CD14-positive monocyte (primary cell): ENCODE measurements at places on chromosomes 6 and 20. TPM values are rescaled to one million over a fixed set of nuclear protein-coding genes. Genes with fewer than 3 reads are reported as not detected.

APOBEC2 gene
- polyA plus RNA-seq, result 0.14 TPM

C6orf132 gene
- not detected for polyA plus RNA-seq

ULBP3 gene
- not detected for polyA plus RNA-seq

RSPH4A gene
- polyA plus RNA-seq, result not detected

NECAB3 gene
- polyA plus RNA-seq, result 12.8 and 18.3 TPM in 2 replicates

HTR1E gene
- not detected for polyA plus RNA-seq

BCAS1 gene
- 0.01 TPM in 1 of 2 replicates, not detected in the other for polyA plus RNA-seq

RSPH9 gene
- 0.52 TPM for polyA plus RNA-seq

BPIFB4 gene
- polyA plus RNA-seq, result not detected

NRSN2 gene
- 0.59 and 0.73 TPM in 2 replicates for polyA plus RNA-seq

ARMH2 gene
- 0.34 TPM for polyA plus RNA-seq

HLA-DOA gene
- polyA plus RNA-seq, result 2.8 TPM

LY6G6D gene
- polyA plus RNA-seq, result not detected

HCK gene
- 688 TPM for polyA plus RNA-seq

TMEM200A gene
- polyA plus RNA-seq, result not detected in 2 replicates

BEND3 gene
- polyA plus RNA-seq, result 0.51 and 0.52 TPM in 2 replicates

FERMT1 gene
- polyA plus RNA-seq, result not detected

NKX2-4 gene
- not detected in 2 replicates for polyA plus RNA-seq

MTRF1L gene
- polyA plus RNA-seq, result 10.8 TPM

CCN5 gene
- not detected in 2 replicates for polyA plus RNA-seq

POPDC3 gene
- polyA plus RNA-seq, result not detected

NR2E1 gene
- polyA plus RNA-seq, result not detected

OPN5 gene
- polyA plus RNA-seq, result not detected

VGLL2 gene
- polyA plus RNA-seq, result not detected

GNMT gene
- polyA plus RNA-seq, result 0.31 TPM

ESR1 gene
- 0.12 TPM for polyA plus RNA-seq

POM121L2 gene
- polyA plus RNA-seq, result not detected in 2 replicates

GTSF1L gene
- polyA plus RNA-seq, result not detected in 2 replicates

SLC35D3 gene
- not detected for polyA plus RNA-seq

PRDM1 gene
- 5.2 TPM for polyA plus RNA-seq

ADGRF4 gene
- not detected in 2 replicates for polyA plus RNA-seq

NDUFAF4 gene
- polyA plus RNA-seq, result 14.9 TPM

LRRN4 gene
- not detected in 2 replicates for polyA plus RNA-seq

RIMS1 gene
- not detected for polyA plus RNA-seq

MYLK4 gene
- polyA plus RNA-seq, result 0.15 and 0.45 TPM in 2 replicates

MATN4 gene
- polyA plus RNA-seq, result not detected

KIF13A gene
- polyA plus RNA-seq, result 15.4 and 28.4 TPM in 2 replicates

GMPR gene
- 3.2 TPM for polyA plus RNA-seq

FHL5 gene
- polyA plus RNA-seq, result not detected

FAM83C gene
- not detected for polyA plus RNA-seq

ANKRD66 gene
- not detected in 2 replicates for polyA plus RNA-seq

OVOL2 gene
- polyA plus RNA-seq, result not detected in 2 replicates
